ENCODE measurements at places on chromosomes 12 and 14. TPM values are rescaled to one million over a fixed set of nuclear protein-coding genes. Genes with fewer than 3 reads are reported as not detected.

The TNS2 gene
- total RNA-seq: 4.5 TPM

The INHBC gene
- not detected for total RNA-seq

The C12orf50 gene
- total RNA-seq: 0.17 TPM

The NGB gene
- 0.11 TPM for total RNA-seq

The PSMA3 gene
- total RNA-seq: 342 TPM

GRCh38 chr14:35405304-35405996 is 901 bp upstream of the NFKBIA start:
- no peaks in the 10 kb centered on the region for H3K27me3 ChIP-seq
- no peak for DNase-seq
- peak overlapping the region; percentile 95 for H3K4me3 ChIP-seq
- H3K4me1 ChIP-seq: peaks cover 7% of the 10 kb centered on the region

The TEAD4 gene
- 133 TPM for total RNA-seq

The FBXW8 gene
- total RNA-seq: 15.3 TPM

DNA sequence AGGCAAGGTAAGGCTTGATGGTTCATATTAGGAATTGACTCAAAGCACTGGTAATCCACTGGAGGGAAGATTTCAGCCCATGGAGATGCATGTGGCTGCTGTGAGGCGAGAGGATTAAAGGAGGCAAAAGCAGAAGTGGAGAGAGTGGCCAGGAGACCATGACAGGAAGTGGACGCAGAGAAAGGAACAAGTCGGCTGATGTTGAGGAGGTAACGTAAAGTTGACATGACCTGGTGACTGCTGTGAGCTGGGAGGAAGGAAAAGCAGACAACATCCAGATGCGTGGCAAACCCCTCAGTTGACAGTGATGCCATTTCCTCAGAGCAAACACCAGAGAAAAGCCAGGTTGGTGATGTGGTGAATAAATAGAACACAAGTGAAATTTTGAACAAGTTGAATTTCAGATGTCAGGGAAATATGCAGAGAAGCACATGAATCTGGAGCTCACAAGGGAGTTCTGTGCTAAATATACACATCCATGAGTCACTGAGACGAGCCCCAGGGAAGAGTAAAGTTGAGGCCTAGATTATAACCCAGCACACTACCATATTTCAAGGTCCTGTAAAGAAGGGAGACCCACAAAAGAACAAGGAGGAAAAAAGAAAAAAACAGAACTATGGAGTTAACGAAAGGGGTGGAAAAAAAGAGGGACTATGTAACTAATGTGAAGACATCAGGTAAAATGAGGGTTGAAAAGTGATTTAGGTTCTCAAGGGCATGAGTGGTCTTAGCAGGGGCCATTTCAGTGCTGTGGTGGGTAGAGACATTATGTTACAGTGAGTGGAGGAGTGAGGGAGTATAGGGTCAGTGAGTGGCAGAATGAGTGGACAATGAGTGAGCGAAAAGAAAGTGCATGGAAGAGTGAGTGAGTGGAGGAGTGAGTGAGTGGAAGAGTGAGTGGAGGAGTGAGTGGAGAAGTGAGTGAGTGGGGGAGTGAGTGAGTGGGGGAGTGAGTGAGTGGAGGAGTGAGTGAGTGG is 61.6 kb upstream of the GZMB start:
- H3K36me3 ChIP-seq: no peaks in the 10 kb centered on the region
- H3K4me3 ChIP-seq: no peak overlapping the region
- no peak overlapping the region for H3K27ac ChIP-seq
- no peak for DNase-seq
- H3K4me1 ChIP-seq: peaks cover 2% of the 10 kb centered on the region
- H3K27me3 ChIP-seq: no peaks in the 10 kb centered on the region

The AKAP6 gene
- total RNA-seq: 1.1 TPM

DNA sequence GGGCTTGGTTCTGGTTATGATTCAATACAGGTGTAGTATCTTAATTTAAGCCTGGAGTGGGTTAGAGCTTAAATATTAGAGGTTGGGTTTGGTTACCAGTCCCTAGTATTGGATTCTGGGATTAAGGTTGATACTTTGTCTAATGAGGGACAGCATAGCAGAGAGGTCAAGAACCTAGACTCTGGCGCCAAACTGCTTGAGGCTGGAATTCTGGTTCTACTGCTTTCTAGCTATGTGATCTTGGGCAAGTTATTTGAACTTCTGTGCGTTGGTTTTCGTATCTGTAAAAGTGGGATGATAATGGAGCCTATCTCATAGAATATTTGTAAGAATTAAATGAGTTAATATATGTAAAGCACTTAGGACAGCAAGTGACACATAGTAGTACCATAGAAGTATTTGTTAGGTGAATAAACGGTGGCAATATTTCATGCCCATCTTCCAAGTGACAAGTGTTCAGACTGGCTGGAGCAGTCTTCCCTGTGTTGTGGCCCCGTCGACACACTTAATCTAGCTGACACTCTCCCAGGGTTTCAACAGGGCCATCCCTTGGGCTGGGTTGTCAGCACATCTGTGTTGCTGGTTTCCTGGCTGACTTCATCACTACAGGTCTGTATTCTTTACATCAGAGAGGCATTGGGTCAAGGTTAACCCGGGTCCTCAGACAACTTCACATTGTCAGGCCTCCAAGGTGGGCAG is 3.0 kb downstream of the ENDOU start:
- H3K4me1 ChIP-seq: no peaks in the 10 kb centered on the region
- no peak overlapping the region for H3K27ac ChIP-seq
- H3K36me3 ChIP-seq: no peaks in the 10 kb centered on the region
- H3K27me3 ChIP-seq: no peaks in the 10 kb centered on the region
- peak; percentile 14 for DNase-seq

The METAP2 gene
- 140 TPM for total RNA-seq

The NR2C1 gene
- total RNA-seq: 47.0 TPM

DNA sequence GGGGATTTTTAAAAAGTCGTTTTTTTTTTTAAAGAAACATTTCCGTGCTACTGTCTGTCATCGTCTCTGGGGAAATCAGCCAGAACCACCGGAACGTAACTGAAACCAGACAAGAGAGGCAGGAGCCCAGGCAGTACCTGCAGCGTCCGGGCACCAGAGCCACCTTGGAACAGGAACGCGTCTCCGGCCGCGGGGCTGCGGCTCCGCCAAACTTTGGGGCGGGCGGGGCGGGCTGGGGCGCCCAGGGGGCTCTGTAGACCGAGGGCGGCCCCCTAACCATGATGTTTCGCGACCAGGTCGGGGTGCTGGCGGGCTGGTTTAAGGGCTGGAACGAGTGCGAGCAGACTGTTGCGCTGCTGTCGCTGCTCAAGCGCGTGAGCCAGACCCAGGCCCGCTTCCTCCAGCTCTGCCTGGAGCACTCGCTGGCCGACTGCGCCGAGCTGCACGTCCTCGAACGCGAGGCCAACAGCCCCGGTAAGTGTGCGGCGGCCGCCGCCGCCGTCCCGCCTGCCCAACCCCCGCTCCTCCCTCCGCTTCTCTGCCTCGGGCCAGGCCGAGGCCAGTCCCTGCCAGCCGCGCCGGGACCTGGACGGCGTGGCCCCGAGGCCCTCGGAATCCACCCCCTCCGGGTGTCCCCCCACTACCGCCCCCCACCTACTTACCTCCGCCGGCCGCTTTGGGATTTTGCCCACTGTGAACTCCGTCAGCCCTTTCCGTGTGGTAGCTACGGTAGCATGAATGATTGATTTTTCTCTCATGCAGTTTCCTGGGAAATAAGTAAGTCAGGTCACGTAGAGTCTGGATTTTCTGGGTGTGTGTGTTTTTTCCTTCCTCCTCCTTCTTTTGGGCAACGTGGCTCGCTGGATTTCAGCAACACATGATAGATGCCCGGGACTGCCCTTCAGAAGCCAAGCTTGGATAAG is 972 bp downstream of the SAMD4A start:
- H3K4me1 ChIP-seq: no peaks in the 10 kb centered on the region
- no peaks in the 10 kb centered on the region for H3K27me3 ChIP-seq
- peak overlapping the region; percentile 96 for H3K4me3 ChIP-seq
- peak; percentile 71 for DNase-seq
- H3K27ac ChIP-seq: no peak overlapping the region
- no peaks in the 10 kb centered on the region for H3K36me3 ChIP-seq

- DNase-seq: peak; percentile 85
- no peak overlapping the region for H3K27ac ChIP-seq
- H3K4me1 ChIP-seq: no peaks in the 10 kb centered on the region
- H3K36me3 ChIP-seq: no peaks in the 10 kb centered on the region
Measured at GRCh38 chr12:127293507-127294310, 973.3 kb upstream of the TMEM132C start.

DNA sequence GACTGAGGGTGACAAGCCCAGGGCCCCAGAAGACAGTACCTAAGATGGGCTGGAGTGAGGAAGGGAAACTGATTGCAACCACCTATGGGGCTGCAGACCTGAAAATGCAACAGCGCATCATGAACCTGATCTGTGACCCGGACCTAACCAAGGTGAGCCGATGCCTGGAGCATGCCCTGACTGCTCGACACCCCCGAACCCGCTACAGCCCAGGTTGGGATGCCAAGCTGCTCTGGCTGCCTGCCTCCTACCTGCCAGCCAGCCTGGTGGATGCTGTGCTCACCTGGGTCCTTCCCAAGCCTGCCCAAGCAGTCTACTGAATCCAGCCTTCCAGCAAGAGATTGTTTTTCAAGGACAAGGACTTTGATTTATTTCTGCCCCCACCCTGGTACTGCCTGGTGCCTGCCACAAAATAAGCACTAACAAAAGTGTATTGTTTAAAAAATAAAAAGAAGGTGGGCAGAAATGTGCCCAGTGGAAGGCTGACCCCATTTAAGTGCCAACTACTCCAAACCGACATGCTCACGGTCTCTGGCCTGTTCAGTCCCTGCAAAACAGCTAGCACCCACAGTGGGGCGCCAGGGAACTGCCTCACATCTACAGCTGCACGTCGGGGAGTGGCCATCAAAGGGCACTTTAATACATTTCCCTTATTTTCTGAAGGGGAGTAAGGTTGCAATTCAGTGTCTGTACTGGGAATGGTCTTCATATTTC is 4.2 kb downstream of the RDH5 start:
- peaks cover 3% of the 10 kb centered on the region for H3K4me1 ChIP-seq
- no peak overlapping the region for H3K27ac ChIP-seq
- peaks cover 46% of the 10 kb centered on the region for H3K36me3 ChIP-seq

The HVCN1 gene
- total RNA-seq: 5.5 TPM

The GPR84 gene
- total RNA-seq: not detected

GRCh38 chr12:52407918-52408317 is 1.8 kb upstream of the KRT82 start:
- H3K36me3 ChIP-seq: peaks cover 5% of the 10 kb centered on the region
- peaks cover 1% of the 10 kb centered on the region for H3K4me1 ChIP-seq
- no peak overlapping the region for H3K4me3 ChIP-seq
- no peak for DNase-seq
- no peak overlapping the region for H3K27ac ChIP-seq
- no peaks in the 10 kb centered on the region for H3K27me3 ChIP-seq

DNA sequence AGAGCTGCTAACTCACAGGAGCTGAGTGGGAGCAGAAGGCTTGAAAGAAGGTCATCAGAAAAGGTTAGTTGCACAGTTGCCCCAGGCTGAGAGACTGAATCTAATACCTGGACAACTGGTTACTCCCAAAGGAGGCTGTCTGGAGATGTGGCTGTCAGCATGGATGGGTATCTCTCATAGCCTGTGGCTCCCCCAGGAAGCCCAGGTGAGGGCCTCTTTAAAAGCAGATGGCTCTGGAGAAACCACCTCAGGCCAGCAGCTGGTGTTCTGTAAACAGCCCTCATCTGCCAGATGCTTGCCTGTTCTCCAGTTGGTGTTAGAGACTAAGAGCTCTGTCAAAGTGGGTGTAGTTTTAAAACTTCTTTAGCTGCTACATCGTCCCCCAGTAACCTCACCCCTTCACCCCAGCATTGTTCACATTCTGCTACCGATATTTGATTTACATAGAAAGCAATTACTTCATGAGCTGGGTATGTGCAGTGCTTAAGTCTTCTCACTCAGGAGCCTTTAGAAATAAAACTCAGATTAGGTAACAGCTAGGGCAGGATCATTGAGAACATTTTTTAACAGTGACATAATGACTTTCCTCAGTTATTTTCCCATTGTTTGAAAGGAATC is 25.8 kb downstream of the DACT1 start:
- no peak for DNase-seq
- peaks cover 3% of the 10 kb centered on the region for H3K4me1 ChIP-seq
- no peak overlapping the region for H3K4me3 ChIP-seq
- H3K27me3 ChIP-seq: no peaks in the 10 kb centered on the region
- no peaks in the 10 kb centered on the region for H3K36me3 ChIP-seq
- H3K27ac ChIP-seq: no peak overlapping the region

- no peak overlapping the region for H3K27ac ChIP-seq
- no peaks in the 10 kb centered on the region for H3K36me3 ChIP-seq
- DNase-seq: no peak
- H3K27me3 ChIP-seq: no peaks in the 10 kb centered on the region
Measured at GRCh38 chr14:100618318-100618693, 31.1 kb upstream of the BEGAIN start.

The CACNA1C gene
- 0.81 TPM for total RNA-seq

DNA sequence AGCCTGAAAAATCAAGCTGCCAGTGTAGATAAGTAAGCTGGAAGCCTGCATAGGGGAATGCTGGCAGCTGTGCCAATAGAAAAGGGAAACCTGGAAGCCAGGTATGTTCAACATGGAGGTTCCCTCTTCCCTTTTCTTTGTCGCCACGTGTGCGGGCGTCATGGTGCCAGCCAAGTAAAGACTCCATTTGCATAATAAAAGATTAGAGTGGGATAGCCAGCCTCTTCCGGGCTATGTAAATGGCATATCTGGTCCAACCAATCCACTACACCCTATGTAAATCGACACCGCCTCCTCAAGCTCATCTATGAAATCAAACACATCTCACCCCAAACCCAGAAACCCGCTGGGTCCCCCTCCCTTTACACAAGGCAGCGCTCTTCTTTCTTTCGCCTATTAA is 5.6 kb upstream of the ADGRD1 start:
- H3K36me3 ChIP-seq: peaks cover 32% of the 10 kb centered on the region
- DNase-seq: peak; percentile 77
- H3K4me3 ChIP-seq: no peak overlapping the region
- no peaks in the 10 kb centered on the region for H3K27me3 ChIP-seq
- H3K4me1 ChIP-seq: peaks cover 5% of the 10 kb centered on the region
- H3K27ac ChIP-seq: no peak overlapping the region

DNA sequence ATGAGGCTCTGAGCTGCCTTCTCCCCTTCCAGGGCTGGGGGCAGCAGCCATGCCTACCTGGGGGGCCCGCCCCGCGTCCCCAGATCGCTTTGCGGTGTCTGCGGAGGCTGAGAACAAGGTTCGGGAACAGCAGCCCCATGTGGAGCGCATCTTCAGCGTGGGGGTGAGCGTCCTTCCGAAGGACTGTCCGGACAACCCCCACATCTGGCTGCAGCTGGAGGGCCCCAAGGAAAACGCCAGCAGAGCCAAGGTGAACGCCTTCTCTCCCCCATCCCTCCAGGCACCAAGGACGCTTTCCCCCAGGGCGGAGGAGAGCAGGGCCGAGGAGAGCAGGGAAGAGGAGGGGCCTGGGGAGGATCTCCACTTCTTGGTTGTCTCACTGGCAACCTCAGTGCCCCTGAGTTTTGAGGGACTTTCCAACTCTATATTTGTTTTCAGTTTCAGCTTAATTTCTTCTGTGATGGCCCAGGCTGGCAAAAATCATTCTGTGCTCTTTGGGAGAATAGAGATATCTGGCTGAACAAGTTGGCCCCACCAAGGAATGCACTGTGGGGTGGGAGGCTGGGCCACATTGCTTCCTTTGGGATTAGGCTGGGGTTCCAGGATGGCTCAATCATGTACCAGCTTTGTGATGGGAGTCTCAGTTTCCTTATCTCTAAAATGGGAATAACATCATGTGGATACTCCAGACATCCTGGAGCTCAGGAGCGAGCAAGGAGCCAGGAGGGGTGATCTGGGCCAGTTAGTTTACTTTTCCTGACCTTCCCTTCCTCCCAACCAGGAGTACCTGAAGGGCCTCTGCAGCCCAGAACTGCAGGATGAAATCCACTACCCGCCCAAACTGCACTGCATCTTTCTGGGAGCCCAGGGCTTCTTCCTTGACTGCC is 1.2 kb downstream of the KHNYN start:
- H3K4me1 ChIP-seq: peaks cover 3% of the 10 kb centered on the region
- peak overlapping the region; percentile 85 for H3K4me3 ChIP-seq
- DNase-seq: no peak
- no peaks in the 10 kb centered on the region for H3K36me3 ChIP-seq
